ENCODE measurements at places on chromosomes 4 and X. TPM values are rescaled to one million over a fixed set of nuclear protein-coding genes. Genes with fewer than 3 reads are reported as not detected.

- no peaks in the 10 kb centered on the region for H3K36me3 ChIP-seq
- peaks cover 8% of the 10 kb centered on the region for H3K27me3 ChIP-seq
- H3K27ac ChIP-seq, result no peak overlapping the region
These were observed 56.3 kb upstream of the SPRY1 start for GRCh38 chr4:123340381-123340701.

DNA sequence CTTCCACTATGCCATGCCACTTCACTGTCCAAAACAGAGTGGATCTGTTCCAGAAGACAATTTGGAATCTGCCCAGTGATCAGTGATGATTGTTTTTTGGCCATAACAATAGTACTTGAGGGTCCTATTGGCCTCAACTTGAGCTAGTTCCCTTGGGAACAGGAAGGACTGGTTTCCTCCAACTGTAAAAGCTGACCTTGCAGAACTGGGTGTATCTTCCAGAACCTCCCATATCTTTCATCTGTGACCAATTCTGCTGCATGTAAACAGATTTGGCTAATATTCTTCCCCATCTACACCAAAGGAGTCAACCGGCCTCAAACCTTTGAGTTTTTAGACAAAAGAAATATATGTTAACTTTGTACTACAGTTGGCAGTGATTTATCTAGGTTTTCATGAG is 165.1 kb upstream of the TRPC5 start:
- no peaks in the 10 kb centered on the region for H3K4me1 ChIP-seq
- no peaks in the 10 kb centered on the region for H3K36me3 ChIP-seq
- H3K27me3 ChIP-seq, result no peaks in the 10 kb centered on the region
- no peak for DNase-seq
- H3K27ac ChIP-seq, result no peak overlapping the region
- H3K4me3 ChIP-seq, result no peak overlapping the region

BEX1 gene
- not detected for total RNA-seq

GRCh38 chr4:1305781-1306455 is 16.2 kb downstream of the MAEA start:
- peak overlapping the region; percentile 72 for H3K27ac ChIP-seq
- peak; percentile 64 for DNase-seq
- no peak overlapping the region for H3K4me3 ChIP-seq
- H3K36me3 ChIP-seq, result peaks cover 19% of the 10 kb centered on the region
- H3K27me3 ChIP-seq, result no peaks in the 10 kb centered on the region
